WERI-Rb-1 (cell line): ENCODE measurements at places on chromosomes 7 and 10.
A peak's percentile ranks its signal among the peaks of the same experiment; 100 is the strongest.

DNA sequence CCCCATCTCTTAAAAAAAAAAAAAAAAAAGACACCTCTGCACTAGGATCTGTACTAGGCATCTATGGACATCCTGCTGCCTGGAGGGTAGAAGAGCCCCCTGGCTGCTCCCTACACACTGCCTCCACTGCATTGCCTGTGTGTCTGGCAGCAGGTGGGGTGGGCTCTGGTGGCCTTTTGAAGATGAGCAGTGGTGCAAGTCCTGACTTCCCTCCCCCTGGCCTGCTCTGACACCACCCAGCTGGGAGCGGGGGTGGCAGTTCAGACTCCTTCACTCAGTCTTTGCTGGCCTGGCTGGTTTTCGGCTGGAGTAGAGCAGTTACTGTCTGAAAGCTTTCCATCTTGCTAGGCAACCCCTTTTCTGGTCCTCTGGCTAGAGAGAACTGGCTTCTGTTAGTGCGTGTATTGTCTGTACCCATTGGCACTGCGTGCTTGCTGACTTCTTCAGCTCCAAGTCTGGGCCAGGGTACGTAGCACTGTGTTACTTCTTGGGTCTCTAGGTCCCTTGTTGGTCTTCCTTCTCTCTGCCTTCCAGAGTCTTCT lies 17.6 kb downstream of the C10orf62 start:
- DNase-seq, result no peak

DNA sequence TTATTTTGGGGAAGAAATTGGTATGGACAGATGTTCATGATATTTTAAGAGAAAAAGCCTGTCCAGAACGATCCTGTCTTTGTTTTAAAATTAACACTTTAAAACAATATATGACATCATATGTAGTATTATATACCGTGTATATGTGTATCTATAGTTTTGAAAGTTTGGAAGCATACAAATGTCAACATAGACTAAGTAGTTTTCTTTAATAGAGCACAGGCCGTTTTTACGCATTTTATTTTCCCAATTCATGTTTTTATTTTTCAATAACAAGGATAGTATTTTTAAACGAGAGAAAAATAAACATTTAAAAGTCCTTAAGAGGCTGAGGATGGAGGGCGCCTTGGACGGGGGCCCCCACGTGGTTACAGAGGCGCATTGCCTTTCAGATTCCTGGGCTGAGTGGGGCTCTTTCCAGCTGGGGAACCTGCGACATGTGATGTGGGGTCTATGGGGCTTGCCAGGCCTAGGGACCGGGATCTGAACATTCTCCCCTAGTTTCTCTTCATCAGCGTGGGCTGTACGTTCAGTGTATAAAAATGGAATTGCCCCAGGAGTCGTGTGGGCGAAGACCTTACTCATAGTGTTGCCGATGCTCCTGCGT lies 127.8 kb upstream of the ZNF746 start:
- peak; percentile 61 for DNase-seq

DNA sequence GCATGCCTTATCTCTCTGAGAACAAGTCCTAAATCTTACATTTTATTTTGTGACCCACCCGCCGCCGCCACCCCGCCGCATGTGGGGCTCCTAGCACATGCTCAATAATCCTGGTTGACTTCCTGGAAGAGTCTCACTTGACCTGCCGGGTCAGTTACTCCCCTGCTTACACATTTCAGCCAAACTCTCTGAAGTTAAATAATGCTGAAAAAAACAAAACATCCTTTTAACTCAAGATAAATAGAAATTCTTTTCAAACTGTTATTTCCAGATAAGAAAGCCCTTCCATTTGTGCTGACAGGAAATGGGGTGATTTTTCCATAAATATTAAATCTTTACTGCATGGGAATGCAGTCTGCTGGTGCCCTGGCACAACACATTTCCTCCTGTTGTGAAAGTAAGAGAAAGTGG lies 123.5 kb downstream of the ABLIM1 start:
- no peak for DNase-seq

GRCh38 chr10:10207538-10207937 lies 810.1 kb upstream of the CELF2 start:
- DNase-seq, result no peak

DNA sequence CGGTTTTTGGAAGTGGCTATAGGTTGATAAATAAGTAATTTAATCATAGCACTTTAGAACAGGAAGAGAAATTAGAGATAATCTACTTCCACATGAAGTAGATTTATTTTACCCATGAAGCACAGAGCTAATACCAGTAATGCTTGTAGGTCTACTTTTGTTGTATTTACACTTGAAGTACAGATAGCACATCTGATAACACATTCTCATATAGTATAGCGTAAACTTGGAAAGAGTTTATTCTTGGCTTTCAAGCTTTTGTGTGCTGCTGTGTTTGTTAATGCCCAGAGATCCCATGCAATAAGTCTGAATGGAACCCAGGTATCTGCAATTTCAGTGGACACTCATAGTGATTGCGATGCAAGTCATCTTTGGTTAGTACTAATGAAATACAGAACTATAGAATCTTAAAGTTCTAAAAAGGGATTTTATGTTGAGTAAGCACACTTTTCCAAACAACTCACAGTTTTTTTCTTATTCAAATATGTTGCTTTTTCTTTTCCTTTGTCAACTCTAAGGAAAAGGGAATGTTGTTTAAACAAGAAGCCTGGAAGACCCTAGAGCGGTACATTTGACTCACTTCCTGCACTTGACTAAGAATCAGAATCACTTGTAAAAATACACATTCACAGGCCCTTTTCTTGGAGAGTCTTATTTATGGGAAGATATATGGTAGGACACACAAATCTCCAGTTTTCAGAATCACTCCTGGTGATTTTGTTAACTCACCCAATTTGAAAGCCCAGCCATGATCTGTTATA lies 105.8 kb downstream of the GNAI1 start:
- no peak for DNase-seq
